ENCODE measurements at places on chromosomes 16 and 17. TPM values are rescaled to one million over a fixed set of nuclear protein-coding genes. Genes with fewer than 3 reads are reported as not detected.

DNA sequence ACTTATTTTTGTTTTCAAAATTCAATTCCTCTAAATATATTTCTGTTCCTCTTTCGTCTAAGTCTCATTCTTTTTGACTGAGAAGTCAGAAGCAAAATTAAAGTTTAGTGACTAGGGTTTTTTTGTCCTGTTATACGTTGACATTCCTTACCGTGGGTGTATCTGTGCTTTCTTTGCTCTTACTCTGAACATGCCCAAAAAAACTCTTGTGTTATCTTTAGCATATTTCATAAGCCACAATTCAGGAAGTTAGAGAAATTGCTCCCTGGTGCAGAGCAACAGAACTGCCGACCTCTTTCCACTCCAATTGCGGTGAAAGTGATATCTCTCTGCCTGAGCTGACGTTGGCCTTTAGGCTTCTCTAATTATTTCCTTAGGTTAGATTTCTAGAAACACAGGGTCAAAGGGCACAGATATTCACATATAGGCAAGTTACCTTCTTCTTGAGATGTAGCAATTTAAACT is 65.7 kb downstream of the CENPV start:
- no peak for DNase-seq

GRCh38 chr17:3798273-3799180 is 2.5 kb downstream of the ITGAE start:
- DNase-seq = no peak

GRCh38 chr17:71330099-71330375 is 790.8 kb upstream of the SOX9 start:
- no peak for DNase-seq

GRCh38 chr16:495127-495748 is 32.3 kb upstream of the CAPN15 start:
- DNase-seq = no peak

C17orf78 gene
- total RNA-seq = not detected

LYRM1 gene
- 45.4 TPM for total RNA-seq

DNA sequence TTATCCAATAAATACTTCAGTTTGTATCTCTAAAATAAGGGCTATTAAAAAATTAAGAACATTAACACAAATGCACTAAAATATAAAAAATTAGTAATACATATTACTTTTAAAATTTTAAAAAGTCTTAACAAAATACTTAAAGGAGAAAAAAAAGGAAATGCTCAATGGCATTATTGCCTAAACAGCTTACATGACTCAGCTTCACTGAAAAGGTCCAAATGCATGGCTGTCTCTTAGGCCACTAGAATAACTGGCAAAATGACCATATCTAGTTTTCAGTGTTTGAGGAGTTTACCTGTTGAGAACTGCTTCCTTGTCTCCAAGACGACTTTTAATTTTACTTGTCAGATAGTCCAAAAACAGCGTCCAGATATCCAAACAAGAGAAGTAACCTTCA is 66.0 kb downstream of the XPO6 start:
- no peak for DNase-seq

PIPOX gene
- total RNA-seq = 0.60 TPM

DNA sequence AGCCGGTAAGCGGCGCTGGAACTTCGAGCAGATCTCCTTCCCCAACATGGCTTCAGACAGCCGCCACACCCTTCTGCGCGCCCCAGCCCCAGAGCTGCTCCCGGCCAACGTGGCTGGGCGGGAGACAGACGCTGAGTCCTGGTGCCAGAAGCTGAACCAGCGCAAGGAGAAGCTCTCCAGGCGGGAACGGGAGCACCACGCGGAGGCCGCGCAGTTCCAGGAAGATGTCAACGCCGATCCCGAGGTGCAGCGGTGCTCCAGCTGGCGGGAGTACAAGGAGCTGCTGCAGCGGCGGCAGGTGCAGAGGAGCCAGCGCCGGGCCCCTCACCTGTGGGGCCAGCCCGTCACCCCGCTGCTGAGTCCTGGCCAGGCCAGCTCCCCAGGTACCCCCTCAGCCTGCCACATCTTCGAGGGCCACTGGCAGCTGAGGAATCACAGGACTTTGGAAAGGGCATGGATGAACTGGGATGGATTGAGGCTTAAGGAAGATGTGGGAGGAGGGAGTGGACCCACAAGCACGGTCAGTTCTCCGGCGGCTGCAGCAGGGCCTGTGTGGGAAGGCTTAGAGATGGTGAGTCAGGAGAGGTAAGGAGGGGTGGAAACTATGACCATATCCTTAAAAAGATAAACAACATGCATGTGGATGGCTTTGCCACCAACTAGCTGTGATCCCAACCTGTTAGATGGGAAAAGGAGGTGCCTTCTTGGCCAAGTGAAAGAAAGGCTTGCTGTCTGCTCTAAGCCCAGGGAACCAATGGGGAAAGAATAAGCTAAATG is 3.4 kb upstream of the LLGL2 start:
- no peak for DNase-seq

GRCh38 chr17:77465358-77466041 is 324.7 kb downstream of the SEC14L1 start:
- DNase-seq = peak; percentile 61

FSCN2 gene
- total RNA-seq = 0.38 TPM

DNA sequence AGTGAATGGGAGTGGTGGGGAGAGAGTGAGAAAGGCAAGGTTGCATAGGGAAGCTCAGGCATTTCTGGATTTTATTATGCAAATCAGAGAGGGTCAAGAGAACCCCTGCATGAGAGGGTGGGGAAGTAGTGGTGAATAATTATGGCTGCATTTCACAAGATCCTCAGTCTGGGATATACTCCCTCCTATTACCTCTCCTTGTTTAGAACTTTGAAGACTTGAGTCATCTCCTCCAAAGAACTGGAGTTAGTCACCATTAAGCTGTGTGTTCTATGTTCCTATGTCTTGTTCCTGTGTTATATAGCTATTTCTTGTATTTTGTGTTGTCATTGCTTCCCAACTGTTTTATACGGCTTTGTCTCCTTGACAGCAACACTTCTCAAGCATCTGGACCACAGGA is 18.4 kb downstream of the SOX9 start:
- no peak for DNase-seq

SLC5A11 gene
- 0.14 TPM for total RNA-seq

GRCh38 chr16:85379041-85380001 is 233.8 kb upstream of the GSE1 start:
- DNase-seq = no peak

GRCh38 chr16:4803401-4803844 is 990 bp upstream of the ROGDI start:
- DNase-seq = no peak

TBC1D3E gene
- not detected for total RNA-seq

TNFRSF17 gene
- not detected for total RNA-seq

GRCh38 chr16:52781005-52781630 is 234.2 kb upstream of the TOX3 start:
- no peak for DNase-seq

GRCh38 chr16:1259760-1260068 is 3.8 kb downstream of the TPSD1 start:
- no peak for DNase-seq

- DNase-seq = no peak
Measured at GRCh38 chr16:10282367-10282766, 100.1 kb upstream of the GRIN2A start.

DNA sequence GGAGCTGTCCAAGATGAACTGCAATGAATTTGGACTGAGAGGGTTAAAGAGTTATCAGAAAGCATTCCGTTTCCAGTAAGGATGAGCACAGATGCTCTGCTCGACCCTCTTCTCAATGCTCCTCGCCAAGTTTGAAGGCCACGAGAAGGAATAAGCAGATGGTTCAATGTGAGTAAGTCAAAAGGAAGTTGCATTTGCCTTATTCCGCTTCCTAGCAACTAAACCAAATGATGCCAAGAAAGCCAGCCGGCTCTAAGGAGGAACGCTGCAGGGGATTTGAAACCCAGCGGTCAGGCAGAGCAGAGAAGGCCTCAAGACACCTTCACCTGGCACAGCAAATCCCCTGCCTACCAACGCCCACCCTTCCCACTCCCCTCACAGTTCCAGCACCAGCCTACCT is 52.1 kb upstream of the CNEP1R1 start:
- DNase-seq = no peak

DNA sequence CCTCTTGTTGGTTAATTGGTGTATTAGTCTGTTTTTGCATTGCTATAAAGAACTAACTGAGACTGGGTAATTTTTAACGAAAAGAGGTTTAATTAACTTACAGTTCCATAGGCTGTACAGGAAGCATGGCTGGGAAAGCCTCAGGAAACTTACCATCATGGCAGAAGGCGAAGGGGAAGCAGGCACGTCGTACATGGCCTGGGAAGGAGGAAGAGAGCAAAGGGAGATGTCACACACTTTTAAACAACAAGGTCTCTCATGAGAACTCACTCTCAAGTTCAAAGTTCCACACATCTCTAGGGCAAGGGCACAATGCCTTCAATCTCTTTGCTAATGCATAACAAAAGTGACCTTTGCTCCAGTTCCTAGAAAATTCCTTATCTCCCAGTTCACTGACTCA is 125.0 kb upstream of the IRX5 start:
- no peak for DNase-seq

DNA sequence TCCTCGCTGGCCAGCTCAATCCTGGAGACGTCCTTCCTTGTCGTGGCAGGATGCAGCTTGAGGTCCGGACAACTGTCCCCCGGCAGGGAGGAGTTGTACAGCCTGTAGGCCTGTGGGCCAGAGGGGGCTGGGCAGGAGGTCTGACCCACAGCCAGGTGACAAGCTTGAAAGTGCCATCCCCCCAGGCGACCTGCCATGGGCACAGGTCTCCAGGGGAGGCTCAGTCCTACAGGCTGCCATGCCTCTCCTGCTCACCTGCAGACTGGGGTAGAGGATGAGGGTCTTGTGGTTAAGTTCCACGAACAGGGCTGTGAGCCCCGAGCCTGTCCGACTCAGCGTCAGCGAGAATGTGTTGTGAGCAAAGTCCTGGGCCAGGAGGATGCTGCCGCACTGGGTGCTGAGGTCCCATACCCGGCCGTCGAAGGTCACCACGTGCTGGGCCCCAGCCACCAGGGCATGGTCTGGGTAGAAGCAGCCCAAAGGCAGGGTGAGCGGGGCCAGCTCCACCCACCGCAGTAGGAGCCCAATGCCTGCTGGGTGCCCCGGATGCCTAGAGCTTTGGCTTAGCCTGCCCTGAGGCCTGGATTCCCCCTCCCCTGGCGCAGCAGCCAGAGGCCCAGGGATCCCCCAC is 39.8 kb downstream of the RMI2 start:
- no peak for DNase-seq

DPEP3 gene
- not detected for total RNA-seq

- no peak for DNase-seq
Measured at GRCh38 chr17:70636517-70637133, 467.3 kb downstream of the KCNJ2 start.

DNA sequence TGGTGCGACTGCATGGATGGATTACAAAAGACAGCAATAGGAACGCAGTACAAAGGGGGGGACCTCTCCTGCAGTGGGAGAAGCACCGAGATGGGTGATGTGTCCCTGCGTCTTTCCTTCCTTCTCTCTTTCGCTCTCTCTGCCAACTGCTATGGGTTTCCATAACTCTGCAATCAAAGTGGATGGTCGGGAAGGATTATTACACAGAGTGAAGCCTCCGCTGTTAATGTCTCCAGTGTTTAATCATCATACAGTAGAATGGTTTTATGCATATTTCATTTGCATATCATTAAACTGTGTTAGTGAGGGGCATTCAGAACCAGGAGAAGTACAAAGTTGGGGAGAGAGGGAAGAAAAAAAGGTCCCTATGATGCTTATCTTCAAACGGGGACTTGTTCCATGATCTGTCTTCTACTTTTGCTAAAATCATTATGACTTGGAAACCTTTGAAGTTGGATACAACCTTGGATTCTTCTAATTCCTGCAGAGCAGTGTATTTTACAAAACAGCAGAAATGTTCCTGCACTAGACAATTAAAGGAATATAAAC is 255.9 kb upstream of the PMFBP1 start:
- no peak for DNase-seq

- DNase-seq = no peak
Measured at GRCh38 chr16:26111900-26112299, 420.1 kb downstream of the HS3ST4 start.

- DNase-seq = no peak
Measured at GRCh38 chr16:303760-304505, 21.0 kb downstream of the PDIA2 start.

- no peak for DNase-seq
Measured at GRCh38 chr16:89290472-89290871, 73.0 kb downstream of the ZNF778 start.

MT1X gene
- 91.8 TPM for total RNA-seq

NIP7 gene
- 8.2 TPM for total RNA-seq

GRCh38 chr16:88812513-88813268 is 963 bp upstream of the APRT start:
- peak; percentile 62 for DNase-seq

DNA sequence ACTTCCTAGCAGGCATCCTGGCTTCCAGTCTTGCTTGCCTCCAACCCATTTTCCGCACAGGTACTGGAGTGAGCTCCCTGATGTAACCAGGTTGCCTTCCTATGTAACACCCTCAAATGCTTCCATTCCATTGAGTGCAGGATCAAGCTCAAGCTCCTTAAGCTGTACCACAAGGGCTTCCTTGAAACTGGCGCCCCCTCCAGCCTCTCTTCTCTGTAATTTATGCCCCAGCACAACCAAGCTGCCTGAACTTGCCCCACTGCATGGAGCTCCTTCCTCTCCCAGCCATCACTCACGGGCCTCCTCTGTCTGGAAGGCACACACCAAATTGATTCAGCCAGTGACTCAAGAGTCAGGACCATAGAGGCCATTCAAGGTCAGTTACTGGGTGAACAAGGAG is 234.8 kb upstream of the RPL38 start:
- DNase-seq = no peak

- no peak for DNase-seq
Measured at GRCh38 chr16:52184336-52184735, 362.6 kb downstream of the TOX3 start.

SPIRE2 gene
- total RNA-seq = 1.2 TPM

- peak; percentile 64 for DNase-seq
Measured at GRCh38 chr17:16407911-16408588, 7.3 kb upstream of the TRPV2 start.

DNA sequence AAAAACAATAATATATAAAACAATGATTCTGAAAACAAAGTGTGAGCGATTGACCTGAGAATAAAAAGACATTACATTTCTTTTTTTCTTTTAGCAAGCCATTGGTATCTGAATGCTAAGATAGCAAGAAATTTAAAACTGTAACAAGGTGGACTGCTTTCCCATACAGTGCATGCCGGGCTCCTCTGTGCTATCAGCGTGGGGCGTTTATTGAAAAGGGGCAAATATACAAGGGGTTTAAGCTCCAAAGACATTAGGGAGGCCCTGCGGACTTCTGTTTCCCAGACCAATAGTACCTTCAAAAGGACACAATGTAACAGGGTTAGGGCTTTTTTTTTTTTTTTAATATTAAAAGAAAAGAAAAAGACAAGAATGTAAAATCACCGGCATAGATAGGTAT is 261.3 kb downstream of the ZFHX3 start:
- DNase-seq = no peak

CCDC154 gene
- 1.3 TPM for total RNA-seq

DNA sequence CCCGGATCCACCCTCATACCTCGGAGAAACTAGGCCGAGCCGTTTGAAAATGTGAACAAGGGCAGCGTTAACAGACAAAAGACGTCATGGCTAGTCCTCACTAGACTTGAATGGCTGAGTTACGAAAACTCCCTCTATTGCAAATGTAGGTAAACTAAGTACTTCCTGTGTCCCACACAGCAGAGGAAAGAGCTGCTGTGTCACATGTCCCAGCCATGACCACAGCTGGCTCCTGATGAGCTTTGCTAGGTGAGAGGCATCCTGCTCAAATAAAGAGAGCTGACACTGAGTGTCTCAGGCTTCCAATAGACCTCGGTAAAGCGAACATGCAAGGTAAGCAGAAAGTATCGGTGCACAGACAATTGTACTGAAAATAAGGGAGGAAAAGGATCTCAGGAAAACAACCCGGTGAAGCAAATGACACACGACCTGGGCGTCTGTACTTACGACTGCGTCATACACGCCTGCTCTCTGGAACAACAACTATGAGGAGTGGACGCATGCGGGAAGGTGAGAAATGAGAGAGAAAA is 26.0 kb downstream of the TMEM204 start:
- DNase-seq = no peak

Measured in left ventricle myocardium inferior (tissue), 1 donor.